Heart left ventricle (tissue), 16 donors: ENCODE measurements at places on chromosomes 12 and 14.

DNA sequence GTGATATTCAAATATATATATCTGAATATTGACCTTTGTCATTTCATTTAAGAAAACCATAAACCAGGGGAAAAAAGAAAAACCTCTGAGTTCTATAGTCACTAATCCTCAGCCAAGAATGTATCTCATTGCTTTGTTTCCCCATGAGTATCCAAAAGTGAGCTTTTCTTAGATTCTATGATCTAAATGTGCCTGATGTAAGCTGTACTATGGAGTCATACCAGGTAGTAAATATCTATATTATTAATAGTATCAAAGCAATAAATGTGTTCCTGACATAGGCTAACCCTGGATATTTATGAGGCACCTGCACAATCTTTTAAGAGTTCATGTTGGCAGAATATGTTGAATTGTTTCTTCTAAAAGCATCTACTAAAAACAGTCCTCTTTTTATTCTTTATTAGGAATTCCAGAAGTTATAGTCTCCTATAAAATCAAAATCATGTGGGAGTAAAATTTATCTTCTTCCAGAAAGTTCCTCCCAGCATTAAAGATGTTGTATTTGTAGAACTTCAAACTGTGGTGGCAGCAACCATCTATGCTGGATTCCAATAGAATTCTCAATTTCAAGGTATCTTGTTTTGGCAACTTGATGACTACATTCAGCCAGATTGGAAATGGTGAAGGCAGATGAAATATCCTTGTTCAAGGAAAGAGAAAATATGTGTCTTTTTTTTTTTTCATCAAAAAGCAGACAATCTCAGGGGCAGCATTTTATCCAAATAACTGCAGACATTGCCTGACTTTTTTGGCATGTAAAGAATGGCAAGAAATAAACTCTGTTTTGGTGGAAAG, 139.7 kb upstream of the RASSF8 start:
- no peak for DNase-seq

GRCh38 chr12:122852336-122853275, 17.3 kb downstream of the HIP1R start:
- no peak for DNase-seq

DNA sequence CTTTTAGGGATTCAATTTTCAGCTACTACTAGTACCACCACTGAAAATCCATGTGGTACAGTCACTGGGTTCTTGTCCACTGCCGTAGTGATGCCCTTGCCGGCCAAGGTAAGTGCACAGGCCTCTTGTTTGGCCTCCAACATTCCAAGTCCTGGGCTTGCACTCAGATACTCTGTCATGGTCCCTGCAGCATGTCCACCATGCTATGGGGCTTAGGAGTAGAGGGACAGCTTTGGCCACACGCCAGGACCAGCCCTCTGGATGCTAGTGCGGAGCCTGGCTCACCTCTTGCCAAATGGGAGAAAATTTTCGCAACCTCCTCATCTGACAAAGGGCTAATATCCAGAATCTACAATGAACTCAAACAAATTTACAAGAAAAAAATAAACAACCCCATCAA, 38.6 kb upstream of the APPL2 start:
- no peak for DNase-seq

DNA sequence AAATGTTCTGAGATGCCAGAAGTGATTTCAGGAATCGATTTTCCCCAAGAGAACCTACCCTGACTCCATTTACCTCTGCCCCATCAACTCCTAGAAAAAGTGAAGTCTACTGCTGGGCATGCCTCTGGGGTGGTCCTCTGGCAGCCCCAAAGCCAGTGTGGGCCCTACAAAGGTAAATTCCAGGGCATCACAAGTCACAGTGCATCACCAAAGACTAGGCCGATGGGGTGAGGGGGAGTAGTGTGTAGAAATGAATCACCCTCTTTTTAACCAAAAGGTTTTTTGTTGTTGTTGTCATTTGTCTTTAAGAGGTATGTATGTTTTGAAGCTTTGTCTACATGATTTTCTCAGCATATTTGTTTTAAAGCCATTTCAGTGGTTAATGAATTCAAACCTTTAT, 46.4 kb upstream of the RTRAF start:
- DNase-seq: no peak

- no peak for DNase-seq
Observed at GRCh38 chr12:101969-102878, 35.7 kb downstream of the IQSEC3 start.

GRCh38 chr12:6635375-6635855, 344 bp downstream of the LPAR5 start:
- DNase-seq: no peak

- no peak for DNase-seq
Observed at GRCh38 chr14:103398427-103399195, 13.4 kb downstream of the MARK3 start.
